NCI-H2081 (cell line): ENCODE measurements at places on chromosomes 7 and 10.

GRCh38 chr7:65221683-65222082 is 152.0 kb upstream of the ZNF92 start:
- no peak for DNase-seq

- DNase-seq = no peak
These were observed 48.1 kb upstream of the PLEKHA1 start for GRCh38 chr10:122326385-122326784.

DNA sequence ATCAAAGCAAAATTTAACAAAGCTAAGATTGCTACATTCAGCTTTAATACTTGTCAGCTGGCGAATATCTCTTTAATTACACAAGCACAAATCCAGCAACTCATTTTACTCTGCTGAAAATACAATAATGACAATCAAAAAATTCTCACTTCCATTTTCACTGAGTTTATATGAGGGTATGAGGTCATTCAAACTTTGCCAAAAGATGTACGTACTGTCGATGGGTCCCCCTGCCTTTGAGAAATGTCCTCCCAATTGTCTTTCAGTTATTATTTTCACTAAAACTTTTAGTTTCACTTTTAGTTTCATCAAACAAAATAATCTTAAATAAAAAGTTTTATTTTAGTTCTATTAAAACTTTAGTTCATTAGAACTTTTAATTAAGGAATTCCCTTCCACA is 159.5 kb upstream of the WDR11 start:
- DNase-seq = no peak

DNA sequence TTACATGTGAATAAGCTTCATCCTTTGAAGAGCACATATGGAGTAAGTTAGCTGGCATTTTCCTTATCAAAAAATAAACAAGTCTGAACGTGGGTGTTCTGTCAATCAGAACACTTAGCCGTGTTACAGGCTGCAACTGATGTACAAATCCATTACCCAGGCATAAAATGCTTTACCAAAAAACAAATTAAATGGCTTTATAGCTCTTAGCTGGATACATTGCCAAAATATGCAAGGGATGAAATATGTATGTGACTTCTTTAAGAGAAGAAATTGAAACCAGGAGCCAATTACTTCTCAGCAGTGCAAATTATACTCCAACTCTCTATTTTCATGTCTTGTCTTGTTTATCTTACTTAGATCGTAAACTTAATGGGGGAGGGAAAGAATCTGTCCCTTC is 214.8 kb downstream of the DGKB start:
- peak; percentile 24 for DNase-seq

- no peak for DNase-seq
These were observed 119.5 kb downstream of the BAMBI start for GRCh38 chr10:28796606-28797512.

DNA sequence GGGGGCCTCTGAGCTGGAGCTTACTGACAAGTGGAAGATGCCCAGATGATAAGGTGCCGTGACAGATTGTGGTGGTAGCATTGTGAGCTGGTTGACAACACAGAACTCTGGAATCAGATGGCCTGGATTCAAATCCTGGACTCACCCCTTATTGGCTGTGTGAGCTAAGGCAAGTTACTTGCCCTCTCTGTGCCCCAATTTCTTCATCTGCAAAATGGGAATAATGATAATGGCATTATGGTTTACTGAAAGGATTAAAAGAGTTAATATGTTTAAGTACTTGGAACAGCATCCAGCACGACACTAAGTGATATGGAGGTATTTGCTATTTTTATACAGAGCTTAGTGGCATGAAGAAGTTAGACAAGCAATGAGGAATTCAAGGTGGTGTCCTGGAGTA is 465.9 kb upstream of the GALNT17 start:
- no peak for DNase-seq

DNA sequence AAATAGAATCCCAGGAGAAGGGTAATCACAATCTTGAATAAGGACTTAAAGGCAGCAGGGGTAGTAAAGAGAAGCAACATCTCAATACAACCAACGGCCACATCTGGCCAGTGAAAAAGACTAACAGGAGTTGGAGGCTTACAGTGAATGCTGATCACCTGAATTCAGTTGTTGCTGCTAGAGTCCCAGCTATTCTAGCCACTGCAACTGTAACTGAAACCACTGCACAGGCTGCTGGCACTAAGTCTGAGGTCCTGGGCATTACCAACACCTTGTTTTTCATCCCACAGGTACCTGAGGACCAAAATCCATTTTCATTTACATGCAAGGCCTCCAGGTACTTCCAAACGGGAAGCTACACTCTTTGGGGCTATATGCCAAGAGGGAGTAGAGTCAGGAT is 44.4 kb downstream of the TPK1 start:
- DNase-seq = no peak

- DNase-seq = no peak
These were observed 5.8 kb upstream of the ESYT2 start for GRCh38 chr7:158834878-158835784.
